NCI-H1694 (cell line): ENCODE measurements at places on chromosomes 6 and 20.

GRCh38 chr20:23663180-23663579, 25.4 kb upstream of the CST3 start:
- DNase-seq, result no peak

- DNase-seq, result no peak
Observed at GRCh38 chr20:62751551-62752150, 43.0 kb downstream of the NTSR1 start.

- DNase-seq, result no peak
Observed at GRCh38 chr20:37786043-37786442, 92.2 kb downstream of the CTNNBL1 start.

- no peak for DNase-seq
Observed at GRCh38 chr6:131223416-131223815, 88.1 kb downstream of the AKAP7 start.

DNA sequence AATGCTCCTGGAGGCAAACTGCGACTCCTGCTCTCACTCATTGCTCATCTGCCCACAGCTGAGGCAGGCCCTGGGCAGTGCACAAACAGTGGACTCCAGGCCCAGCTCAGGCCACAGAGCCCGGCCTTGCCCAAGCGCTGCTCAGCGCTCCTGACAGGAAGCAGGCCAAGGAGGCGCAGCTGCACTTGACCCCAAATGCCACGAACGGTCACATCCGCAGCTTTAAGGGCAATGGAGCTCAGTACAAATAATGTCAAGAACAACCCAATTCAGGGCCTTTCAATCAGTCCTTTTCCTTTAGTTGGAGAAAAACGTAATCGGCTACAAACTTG, 33.8 kb downstream of the RRBP1 start:
- no peak for DNase-seq

- no peak for DNase-seq
Observed at GRCh38 chr20:25056690-25057233, 1.2 kb downstream of the ACSS1 start.

DNA sequence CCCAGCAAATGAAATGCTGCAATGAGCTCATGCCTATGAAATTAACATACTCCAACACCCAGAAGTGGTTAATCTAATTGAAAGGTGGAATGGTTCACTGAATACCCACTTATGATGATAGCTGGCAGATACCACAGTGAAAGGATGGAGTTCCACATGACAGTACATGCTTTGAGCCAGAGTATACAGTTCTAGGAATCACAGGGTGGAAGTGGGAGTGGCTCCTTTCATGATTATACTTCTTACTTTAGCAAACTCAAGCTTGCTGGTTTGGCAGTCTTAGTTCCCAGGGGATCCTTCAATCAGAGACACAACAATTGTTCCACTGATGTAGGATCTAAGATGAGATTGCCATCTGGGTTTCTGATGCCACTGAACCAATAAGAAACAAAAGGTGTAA, 21.5 kb downstream of the CD164 start:
- no peak for DNase-seq

DNA sequence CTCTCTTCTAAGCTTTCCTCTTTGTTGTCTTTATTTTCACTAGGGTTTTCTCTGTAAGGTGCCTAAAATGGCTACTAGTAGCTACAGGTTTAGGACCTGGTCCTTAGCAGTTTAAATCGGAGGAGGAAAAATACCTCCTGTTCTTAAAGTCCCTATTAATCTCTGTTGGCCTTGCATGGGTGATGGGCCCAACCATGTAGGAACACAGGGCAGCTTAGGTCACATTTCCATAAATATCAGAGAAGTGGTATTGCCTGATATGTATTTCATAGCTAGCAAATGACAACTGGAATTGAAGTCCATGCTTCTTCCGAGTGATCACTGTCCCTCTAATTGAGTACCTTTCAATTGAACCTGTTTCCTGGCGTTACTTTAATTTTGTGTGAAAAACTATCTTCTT, 70.0 kb downstream of the LAMA2 start:
- no peak for DNase-seq

DNA sequence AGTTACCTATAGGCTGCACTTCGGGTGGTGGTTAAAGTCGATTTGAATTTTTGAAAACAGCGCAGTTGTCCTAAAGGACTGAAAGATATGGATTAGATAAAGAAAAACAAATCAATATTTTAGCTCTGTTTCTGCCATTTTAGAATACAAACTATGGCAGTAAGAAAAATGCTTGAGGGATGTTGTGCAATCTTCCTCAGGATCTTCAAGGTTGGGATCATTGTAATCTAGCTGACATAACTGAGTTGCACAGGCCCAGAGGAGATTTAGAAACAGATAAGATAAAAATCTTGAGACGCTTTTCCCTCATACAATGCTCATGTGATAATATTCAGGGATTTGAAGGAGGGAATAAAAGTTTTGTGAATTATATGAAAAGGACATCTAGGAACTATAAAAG, 926 bp downstream of the PEX3 start:
- no peak for DNase-seq

GRCh38 chr6:33249732-33250630, 21.7 kb downstream of the VPS52 start:
- DNase-seq, result no peak

DNA sequence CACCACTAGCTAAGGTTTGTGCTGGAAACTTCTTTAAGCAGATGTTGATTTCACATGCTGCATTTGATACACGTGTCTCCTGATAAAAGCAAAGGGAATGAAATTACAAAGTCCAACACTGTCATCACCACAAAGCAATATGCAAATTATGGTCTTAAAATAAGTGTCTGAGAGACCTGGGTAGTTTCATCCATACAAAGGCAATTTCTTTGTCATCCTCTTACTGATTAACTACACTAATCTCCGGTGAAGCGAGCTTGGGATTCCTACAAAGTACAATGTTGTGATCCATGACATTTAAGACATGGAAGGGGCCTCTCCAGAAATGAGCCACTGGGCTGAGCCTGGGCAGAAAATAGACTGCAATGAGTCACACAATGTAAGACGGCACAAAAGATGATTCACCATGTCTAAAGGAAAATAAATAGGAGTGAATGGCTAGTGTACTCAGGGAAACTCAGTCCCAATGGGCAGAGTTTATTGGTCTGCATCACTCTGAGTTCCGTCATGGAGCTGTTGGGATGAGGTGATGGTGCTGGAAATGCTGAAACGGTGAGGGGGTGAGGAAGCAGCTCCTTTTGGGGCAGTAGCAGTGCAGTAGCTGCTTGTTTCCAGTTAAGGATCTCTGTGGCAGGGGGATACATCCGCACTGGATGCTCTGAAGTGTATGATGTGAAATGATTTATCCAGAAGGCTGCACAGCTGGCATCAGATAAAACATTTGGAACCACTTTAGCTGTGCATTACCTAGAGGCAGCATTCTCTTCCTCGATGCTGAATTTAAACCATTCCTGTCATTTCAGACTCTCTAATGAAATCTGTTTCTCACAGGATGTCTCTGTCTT, 103.3 kb downstream of the IBTK start:
- DNase-seq, result peak; percentile 65

DNA sequence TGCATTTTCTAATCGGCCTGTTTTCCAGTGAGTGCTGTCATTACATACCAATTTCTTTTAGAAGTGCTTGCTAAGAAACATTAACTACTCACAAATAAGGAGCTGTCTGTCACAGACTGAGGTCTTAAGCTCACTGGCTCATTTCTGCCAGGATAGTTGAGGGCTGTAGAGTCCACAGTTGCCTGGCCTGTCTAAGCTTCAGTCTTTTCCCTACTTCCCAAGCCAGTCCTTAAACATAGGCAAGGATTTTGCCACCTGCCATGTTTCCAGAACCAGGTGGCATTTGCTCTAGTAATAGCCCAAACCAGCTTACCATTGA, 84.7 kb downstream of the LINC00237 start:
- no peak for DNase-seq

GRCh38 chr6:170440437-170440836, 112.7 kb downstream of the PSMB1 start:
- no peak for DNase-seq

- DNase-seq, result no peak
Observed at GRCh38 chr6:1055015-1055921, 256.6 kb upstream of the FOXQ1 start.

DNA sequence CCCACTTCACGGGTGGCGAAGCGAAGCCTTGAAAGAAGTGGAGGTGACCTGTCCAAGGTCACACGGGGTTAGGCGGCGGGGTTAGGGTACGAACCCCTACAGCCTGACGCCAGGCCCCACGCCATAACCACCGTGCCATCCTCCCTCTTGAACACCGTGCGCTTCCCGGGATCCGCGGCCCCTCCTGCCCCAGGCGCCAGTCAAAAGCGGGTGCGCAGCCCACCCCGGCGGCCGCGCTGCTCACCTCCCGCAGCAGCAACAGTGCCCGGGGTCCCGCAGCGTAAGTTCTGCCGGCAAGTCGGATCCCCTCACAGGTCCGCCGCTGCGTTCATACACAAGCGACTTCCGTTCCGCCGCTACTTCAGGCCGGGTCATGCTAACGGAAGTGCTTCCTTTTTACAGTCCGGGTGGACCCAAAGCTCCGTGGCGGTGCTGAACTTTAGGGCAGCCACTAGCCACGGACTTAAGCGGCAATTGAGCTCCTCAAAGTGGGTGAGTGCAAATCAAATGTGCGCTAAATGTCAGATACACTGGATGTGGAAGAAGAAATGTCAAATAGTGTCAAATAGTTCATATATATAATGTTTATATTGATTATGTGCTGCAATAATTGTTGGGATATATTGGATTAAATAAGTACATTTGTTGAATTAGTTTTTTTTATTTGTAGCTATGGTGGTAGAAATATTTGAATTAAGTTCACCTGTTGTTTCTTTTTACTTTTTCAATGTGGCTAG, at the start of gene CDK5RAP1:
Gene CDK5RAP1, minus strand, starts transcription at position 336 of the 737 bp plus-strand sequence. CDS start 4,455 bp downstream, outside the sequence.
- peak; percentile 72 for DNase-seq

GRCh38 chr20:35742741-35743523, 872 bp upstream of the RBM39 start:
- no peak for DNase-seq

DNA sequence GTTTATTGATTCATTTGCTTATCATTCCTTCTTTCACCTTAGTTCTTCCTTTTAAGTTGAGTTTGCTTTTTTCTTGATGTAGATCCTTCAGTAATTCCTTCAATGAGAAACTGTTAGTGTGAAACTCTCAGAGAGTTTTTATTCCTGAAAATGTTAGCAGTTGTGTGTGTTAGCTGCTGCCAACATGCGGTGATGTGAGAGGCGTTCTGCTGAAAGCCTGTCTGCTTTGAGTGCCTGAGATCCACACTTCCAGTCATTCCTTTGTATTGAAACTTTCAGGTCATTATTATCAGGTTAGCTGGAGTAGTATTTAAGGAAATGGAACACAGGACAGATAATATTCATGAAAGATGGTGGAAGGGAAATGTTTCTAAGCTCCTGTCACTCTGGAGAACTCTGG, 70.0 kb upstream of the SUPT3H start:
- no peak for DNase-seq

- DNase-seq, result peak; percentile 25
Observed at GRCh38 chr20:37902504-37903313, at the start of gene VSTM2L. TSS of gene VSTM2L (plus strand) at chr20:37903127. CDS start at chr20:37903351, 224 bp downstream.

GRCh38 chr6:107116931-107117330, 1.6 kb upstream of the BEND3 start:
- no peak for DNase-seq

DNA sequence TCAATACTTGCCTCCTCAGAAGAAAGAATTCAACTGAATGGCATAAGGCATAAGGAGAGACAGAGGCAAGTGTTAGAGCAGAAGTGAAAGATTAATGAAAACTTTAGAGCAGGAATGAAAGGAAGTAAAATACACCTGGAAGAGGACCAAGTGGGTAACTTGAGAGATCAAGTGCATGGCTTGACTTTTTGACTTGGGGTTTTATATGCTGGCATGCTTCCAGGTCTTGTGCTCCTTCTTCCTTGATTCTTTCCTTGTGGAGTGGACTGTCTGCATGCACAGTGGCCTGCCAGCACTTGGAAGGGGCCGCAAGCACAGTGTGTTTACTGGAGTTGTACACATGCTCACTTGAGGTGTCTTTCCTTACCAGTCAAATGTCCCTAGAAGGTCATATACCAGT, 222.1 kb upstream of the UFL1 start:
- no peak for DNase-seq

GRCh38 chr6:141484711-141485110, 648.0 kb upstream of the GJE1 start:
- DNase-seq, result no peak

DNA sequence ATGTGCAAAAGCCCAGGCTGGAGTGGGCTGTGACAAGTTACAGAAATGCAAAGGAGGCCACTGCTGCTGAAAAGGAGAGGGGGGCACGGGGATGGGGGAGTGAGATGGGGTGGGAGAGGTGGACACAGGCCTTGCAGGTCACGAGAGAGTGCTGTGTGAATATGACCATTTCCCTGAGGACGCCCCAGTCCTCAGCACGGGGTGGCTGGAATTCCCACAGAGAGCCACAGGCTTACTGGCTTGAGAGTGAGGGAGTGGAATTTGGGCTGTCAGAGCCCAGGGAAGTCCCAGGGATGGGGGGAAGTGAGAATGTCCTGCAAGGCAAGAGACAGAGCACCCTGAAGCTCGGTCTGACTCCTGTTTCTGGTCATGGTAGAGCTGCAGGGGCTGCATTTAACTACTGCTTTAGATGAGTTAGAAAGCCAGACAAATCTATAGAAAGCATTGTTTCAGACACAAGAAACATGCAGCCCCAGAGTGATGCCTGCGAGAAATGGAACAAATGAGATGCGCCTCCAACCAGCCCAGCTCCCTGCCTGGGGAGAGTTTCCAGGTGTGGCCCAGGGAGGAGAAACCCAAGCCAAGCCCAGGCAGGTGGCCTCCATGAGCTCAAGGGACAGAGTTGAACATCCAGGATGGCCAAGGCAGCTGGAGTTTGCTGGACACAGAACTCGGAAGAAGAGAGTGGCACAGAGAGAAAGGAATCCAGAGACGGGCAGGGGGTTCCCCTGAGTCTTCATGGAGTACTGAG, 30.5 kb downstream of the NPEPL1 start:
- DNase-seq, result no peak

DNA sequence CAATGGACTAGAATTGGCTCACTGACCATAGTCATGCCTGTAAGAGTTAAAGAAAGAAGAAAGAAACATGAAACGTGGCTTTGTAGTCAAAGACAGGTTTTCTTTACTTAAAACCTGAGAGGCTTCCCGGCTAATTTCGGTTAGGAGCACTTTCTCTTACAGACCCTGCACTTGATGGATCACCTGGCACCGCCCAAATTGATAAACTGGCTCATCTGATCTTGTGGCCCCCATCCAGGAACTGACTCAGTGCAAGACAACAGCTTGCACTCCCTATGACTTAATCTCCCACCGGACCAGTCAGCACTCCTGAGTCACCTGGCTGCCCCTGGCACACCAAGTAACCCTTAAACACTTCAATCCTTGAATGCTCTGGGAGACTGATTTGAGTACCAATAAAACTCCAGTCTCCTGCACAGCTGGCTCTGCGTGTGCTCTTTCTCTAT, 12.3 kb downstream of the TMEM14B start:
- DNase-seq, result no peak

DNA sequence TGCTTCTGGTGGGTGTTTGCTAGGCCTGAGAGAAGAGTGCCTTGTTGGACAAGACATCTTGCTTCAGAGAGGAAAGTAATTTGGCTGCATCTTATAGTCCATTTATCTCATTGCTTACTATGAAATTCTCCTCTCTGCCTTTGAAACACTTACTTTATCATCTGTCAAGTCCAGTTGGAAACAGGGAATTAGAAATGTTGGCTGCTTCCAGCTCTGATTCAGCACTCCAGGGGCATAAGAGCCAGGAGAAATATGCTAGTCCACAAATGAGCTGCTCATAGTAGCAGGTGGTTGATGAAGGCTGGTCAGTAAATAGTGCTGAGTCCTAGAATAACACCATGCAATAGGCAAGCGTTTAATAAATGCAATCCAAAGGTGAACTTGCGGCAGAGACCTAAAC, 227.1 kb downstream of the SLC35F1 start:
- DNase-seq, result no peak

- DNase-seq, result no peak
Observed at GRCh38 chr20:38450412-38450975, 15.4 kb upstream of the SNHG17 start.
